ENCODE measurements at places on chromosomes 4 and X. TPM values are rescaled to one million over a fixed set of nuclear protein-coding genes. Genes with fewer than 3 reads are reported as not detected.

XPNPEP2 gene
- not detected for total RNA-seq

SHOX gene
- 0.02 TPM for total RNA-seq

ADGRL3 gene
- 0.06 TPM for total RNA-seq

NKRF gene
- 16.6 TPM for total RNA-seq

HSFX3 gene
- not detected for total RNA-seq

ERCC6L gene
- total RNA-seq, result 10.7 TPM

HEPH gene
- not detected for total RNA-seq
